ENCODE measurements at places on chromosomes 7 and 10.
A peak's percentile ranks its signal among the peaks of the same experiment; 100 is the strongest.

- DNase-seq: peak; percentile 37
Measured at GRCh38 chr7:56105508-56105907, 768 bp downstream of the CHCHD2 start.

DNA sequence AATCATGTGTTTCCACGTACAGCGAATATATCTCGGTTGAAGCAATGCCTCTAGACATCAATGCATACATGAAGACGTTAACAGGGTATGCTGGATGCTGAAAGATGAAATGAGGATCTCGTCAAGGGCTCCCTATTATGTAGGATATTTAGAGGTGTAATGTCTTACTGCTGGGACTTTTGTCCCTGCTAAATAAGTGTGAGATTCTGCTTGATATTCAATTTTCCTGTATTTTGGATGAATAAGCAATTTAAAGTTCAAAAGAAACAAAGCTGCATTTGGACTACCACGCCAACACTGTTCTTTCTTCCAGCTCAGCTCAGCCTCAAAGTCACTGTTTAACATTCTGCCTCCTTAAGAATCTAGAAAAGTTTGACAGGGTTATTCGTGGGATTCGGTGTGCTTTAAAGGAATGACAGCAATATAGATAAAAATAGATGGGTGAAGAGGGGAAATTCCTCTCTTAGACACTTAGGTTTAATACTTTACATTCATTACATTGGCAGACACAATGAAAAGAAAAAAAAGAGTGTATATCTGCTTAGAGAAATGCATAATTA is 110.1 kb upstream of the RHEB start:
- no peak for DNase-seq

GRCh38 chr10:129544205-129545202 is 77.5 kb downstream of the MGMT start:
- no peak for DNase-seq

DNA sequence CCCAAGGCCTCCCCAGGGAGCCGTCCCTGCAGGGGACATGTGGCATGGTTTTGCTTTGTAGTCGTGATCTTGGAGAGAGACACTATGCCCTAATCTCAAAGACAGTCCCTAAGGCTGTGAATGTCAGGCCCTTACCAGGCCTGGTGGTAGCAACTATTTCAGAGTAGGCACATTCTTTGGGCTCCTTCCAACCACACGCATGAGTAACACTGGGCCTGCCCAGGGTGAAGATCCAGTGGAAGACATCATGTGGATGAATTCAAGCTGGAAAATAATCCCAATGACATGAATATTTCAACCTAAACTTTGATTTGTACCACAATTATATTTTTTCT is 39.5 kb upstream of the INSIG1 start:
- DNase-seq: no peak

DNA sequence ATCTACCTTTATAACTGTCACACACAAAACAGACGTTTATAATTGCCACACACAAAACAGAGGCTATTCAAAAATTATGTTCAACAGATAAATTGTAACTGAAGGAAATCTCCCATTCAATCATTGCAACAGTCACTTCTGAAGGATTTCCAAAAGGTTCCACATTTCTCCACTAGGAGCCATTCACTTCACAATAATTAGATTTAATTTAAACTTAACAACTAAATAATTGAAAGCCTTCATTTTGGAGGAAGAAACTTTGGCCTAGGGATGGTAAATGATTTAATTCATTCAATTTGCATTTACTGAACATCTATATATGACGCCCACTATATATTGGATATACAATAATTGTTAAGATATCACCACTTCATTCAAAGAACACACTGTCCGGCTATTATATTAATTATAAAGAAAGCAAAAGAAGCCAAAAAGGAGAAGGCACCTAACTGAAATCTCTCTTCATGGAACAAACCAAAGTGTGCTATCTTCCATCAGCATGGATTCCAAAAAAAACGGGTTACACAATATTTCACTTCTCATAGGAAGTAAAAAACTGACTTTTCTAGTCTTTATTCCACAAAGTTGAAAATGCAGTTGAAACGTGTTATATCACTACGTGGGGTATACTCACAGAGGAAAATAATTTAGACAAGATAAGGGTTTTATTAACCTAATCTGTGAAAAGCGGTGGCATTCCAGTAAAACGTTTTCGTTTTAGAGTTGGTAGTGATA is 1.7 kb downstream of the ATAD1 start:
- DNase-seq: no peak

- no peak for DNase-seq
Measured at GRCh38 chr7:135262623-135263320, 29.1 kb downstream of the STRA8 start.

- DNase-seq: no peak
Measured at GRCh38 chr10:98323221-98324164, 55.5 kb upstream of the LOXL4 start.

DNA sequence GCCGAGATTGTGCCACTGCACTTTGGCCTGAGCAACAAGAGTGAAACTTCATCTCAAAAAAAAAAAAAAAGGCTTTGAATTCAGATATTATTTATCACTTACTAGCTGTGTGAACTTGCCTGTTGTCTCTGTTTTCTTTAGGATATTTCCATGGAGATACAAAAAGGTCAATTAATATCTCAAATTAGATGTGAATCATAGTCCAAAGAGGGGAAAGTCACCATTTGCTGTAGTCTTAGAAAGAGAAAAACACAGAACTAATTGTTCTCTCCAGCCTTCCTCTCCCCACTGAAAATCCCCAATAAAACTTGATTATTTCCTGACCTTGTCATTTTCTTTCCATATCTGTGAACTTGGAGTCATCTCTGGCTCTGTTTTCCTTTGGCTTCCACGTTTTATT is 21.2 kb downstream of the HEPACAM2 start:
- DNase-seq: no peak

DNA sequence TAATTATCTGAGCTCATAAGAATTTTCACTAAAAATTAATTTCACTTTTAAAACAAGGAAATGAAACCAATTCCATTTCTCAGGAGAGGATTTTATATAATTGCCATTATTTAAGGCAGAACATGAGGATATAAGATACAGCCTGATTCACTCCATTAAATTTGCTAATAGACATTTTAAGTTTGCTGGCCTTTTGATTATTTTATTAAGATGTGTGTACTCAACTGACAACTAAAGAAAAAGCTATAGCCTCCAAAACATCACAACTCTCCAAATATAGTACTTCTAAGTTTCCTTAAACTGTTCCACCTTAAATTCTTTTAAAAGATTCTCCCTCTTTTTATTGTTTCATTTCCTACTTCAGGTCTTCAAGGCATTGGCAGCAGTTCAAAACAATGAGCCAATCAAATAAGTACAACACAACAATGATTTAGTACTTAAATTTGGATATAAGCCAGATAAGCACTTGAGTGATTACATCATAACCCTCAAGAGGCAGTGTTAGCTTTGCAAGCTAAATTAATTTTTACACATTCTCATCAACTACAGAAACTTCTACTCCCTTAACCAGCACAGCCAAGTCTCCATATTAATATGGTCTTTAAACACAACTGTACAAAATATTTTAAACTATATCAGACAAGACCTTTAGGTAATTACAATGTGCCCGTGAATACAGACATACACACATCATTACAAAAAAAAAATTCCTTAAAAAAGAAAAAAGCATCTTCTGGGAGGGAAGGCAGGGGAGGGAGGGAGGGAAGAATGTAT is 121.8 kb downstream of the KMT2C start:
- no peak for DNase-seq

DNA sequence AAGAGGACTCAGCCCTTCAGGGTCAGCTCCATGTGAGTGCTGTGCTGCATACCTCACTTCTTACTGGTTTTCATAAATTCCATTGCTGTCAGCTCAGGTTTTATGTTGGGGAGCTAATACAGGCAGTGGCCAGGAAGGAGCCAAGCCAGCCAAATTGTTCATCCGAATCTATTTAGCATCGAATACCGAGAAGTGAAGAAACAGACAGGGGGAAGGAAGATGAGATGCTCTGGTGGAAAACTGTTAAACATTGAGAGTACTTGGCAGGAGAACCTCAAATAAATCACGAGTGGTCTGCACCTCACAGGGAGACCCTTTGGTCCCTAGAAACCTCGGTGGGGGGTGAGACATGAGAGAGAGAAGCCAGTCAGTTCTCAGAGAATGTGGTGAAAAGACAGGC is 196.0 kb upstream of the TMEM72 start:
- DNase-seq: no peak

GRCh38 chr10:47224546-47225218 is 75.3 kb upstream of the GDF10 start:
- DNase-seq: no peak

GRCh38 chr7:37986908-37987330 is 66.5 kb downstream of the EPDR1 start:
- no peak for DNase-seq

DNA sequence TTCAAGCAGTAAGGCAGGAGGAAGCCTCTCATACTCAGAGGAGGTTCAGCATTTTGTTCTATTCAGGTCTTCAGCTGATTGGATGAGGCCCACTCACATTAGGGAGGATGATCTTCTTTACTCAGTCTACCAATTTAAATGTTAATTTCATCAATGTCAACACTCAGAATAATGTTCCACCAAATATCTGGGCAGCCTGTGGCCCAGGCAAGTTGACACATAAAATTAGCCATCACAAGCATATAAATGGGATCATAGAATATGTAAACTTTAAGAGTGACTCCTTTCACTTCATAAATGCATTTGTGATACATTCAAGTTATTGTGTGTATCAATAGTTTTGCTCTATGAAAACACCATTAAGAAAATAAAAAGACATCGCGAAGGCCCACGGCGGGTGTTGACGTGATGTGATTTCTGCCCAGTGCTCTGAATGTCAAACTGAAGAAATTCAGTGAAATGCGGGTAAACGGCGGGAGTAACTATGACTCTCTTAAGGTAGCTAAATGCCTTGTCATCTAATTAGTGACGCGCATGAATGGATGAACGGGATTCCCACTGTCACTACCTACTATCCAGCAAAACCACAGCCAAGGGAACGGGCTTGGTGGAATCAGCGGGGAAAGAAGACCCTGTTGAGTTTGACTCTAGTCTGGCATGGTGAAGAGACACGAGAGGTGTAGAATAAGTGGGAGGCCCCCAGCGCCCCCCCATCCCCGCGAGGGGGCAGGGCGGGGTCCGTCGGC is 536.1 kb upstream of the AUTS2 start:
- DNase-seq: no peak

DNA sequence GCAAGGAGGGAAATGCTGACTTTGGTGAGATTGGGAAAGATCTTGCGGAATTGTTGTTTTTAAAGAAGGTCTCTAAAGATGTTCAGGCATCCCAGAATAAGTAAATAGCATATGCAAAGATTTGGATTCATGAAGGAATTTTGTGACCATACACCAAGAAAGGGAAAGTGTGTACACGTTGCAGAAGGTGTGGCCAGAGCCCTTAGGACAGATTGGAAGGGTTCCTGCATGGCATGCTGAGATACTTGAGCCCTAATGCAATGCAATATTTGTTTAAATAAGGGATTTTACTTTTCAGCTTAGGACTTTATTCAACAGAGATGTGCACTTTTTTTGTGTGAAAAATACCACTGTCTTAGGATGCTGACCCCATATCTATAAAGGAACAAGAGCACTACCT is 219.5 kb upstream of the INHBA start:
- no peak for DNase-seq

DNA sequence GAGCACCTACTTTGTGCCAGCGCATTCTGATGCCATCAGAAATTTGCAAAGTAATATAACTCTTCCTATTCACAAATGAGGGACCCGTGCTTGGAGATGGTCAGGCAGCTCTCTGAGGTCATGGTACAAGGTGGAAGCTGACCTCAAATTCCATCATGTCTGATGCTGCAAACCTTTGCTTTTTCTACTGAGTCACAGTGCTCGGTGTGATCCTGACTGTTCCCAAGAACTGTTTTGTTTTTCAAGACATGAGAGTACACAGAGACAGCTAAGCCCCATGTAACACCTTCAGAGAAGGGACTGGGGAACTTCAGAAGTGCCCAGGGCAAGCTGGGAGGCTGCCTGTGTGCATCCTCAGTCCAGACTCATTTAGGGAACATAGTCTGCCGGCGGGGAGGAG is 111.3 kb downstream of the FRMD4A start:
- no peak for DNase-seq

- no peak for DNase-seq
Measured at GRCh38 chr7:131945313-131945911, 389.0 kb upstream of the PODXL start.

GRCh38 chr10:27884185-27884641 is 114.7 kb downstream of the ODAD2 start:
- no peak for DNase-seq

GRCh38 chr7:124366118-124366517 is 333.3 kb upstream of the TMEM229A start:
- DNase-seq: no peak

DNA sequence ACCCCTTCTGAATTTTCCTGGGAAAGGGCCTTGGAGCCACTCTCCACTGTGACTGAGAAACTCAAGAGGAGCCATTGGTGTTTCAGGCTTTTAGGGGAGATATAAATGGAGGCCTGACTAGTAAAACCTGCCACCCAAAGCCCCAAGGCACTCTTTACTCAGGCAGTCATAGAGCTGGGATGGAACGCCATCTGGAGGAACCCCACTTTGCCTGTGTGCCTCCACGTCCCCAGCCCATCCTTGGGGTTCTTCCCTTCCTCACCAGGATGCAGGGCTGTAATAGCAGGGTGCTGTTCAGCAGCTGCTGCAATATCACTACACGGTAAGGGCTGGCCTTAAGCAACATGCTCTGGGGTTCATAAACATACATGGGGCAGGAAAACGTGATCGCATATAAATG is 232.6 kb downstream of the BAMBI start:
- DNase-seq: no peak

- DNase-seq: no peak
Measured at GRCh38 chr10:92756201-92757065, 66.7 kb downstream of the HHEX start.

GRCh38 chr7:86748843-86749719 is 105.4 kb downstream of the GRM3 start:
- no peak for DNase-seq

DNA sequence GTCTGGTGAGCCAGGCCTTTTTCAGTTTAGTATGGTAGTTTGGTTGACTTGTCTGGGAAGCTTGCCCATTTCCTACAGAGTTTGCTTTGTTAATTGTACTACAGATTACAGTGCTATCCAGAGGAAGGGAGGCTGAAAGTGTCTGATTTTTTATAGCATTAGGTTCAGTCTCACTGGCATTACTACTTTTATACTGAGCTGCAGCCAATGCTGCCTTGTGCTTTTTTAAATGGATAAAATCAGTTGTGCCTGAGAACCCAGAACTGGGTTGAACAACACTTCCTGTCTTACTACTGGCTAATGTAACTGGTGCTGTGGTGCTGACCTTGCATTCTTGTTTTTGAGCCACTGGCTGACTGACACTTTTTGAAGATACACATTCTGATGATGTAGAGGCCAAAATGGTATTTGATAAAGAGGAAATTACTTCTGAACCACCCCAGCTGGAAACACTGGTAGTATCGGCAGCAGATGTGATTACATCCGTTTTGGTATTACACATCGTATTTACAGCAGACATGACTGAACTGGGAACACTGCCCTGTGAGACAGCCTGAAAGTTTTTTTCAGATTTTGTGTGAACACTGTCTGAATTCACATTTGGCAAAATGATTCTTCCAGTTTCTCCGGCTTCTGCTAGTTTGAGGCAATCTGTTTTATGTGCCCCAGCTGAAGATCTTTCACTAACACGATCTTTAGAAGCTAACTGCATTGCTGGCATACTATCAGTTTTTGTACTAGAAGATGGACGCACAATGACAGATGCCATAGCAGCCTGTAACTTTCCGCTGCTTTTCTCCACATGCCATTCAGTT is 74.1 kb downstream of the NRBF2 start:
- no peak for DNase-seq

Data from activated naive CD4-positive, alpha-beta T cell treated with Interleukin-2 at 50 U/mL for 16 hours (primary cell).